ENCODE measurements at places on chromosomes 12 and 14. TPM values are rescaled to one million over a fixed set of nuclear protein-coding genes. Genes with fewer than 3 reads are reported as not detected.

The ASIC1 gene
- 8.2 TPM for total RNA-seq

- H3K4me3 ChIP-seq = no peak overlapping the region
- no peaks in the 10 kb centered on the region for H3K4me1 ChIP-seq
- no peak for DNase-seq
- no peaks in the 10 kb centered on the region for H3K36me3 ChIP-seq
- no peaks in the 10 kb centered on the region for H3K27me3 ChIP-seq
These were observed 9.8 kb upstream of the DENND5B start for GRCh38 chr12:31600750-31601149.

GRCh38 chr14:21109377-21110138 lies 8.7 kb downstream of the TMEM253 start:
- no peak overlapping the region for H3K27ac ChIP-seq
- no peak overlapping the region for H3K4me3 ChIP-seq
- DNase-seq = no peak
- H3K27me3 ChIP-seq = no peaks in the 10 kb centered on the region

DNA sequence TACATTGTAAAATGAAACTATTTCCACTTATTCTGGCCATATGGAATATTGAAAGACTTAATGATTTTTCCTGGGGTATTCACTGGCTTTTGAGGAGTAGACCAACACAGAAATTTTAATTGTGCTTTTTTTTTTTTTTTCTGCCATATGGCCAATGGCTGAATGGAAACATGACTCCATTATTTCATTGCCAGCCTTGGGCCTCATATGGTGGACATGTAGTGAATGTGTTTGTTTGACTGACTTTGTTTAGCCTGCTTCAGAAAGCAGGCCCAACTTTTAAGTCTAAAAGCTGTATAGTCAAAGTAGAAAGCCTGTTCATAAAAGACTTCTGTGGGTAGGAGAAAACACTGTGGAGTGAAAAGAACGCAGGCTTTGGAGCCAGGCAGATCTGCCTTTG lies 2.4 kb downstream of the GNG2 start:
- no peaks in the 10 kb centered on the region for H3K36me3 ChIP-seq
- DNase-seq = no peak
- H3K27ac ChIP-seq = no peak overlapping the region
- no peaks in the 10 kb centered on the region for H3K27me3 ChIP-seq

Measured in astrocyte (in vitro differentiated cells and primary cell).